GM23248 (cell line): ENCODE measurements at places on chromosomes 6 and 20.

DNA sequence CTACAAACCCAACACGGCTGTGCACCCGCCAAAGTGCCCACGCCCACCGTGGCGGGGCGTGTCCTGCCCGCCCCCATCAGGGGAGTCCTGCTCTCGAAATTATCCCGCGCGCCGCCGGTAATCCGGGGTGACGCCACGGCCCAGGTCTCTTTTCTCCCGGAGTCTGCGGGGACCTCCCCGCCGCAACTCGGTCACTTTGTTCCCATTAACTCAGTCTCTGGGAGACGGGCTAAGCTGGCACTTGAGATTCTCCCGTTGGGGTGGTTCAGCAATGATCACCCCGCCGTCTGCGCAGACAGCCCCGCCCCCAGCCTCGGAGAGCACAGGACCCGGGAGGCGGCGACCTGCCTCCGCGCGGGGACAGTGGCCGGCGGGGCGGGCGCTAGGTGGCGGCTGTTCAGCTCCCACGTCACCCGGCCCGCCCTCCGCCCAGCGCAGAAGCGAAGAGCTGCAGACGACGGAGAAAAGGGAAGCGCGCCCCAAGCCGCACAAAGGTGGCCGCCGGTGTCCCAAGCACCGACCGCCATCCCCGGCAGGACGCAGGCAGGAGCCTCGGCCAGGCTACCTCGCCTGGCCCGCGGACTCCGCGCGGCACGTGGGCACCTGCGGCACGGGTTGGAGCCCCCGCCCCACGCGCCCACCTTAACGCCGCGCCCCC, 31.5 kb downstream of the SF3B5 start:
- DNase-seq: peak; percentile 67

- no peak for DNase-seq
Measured at GRCh38 chr6:35166520-35166919, 25.4 kb upstream of the TCP11 start.

GRCh38 chr20:56431471-56431870, 19.4 kb downstream of the CASS4 start:
- no peak for DNase-seq

DNA sequence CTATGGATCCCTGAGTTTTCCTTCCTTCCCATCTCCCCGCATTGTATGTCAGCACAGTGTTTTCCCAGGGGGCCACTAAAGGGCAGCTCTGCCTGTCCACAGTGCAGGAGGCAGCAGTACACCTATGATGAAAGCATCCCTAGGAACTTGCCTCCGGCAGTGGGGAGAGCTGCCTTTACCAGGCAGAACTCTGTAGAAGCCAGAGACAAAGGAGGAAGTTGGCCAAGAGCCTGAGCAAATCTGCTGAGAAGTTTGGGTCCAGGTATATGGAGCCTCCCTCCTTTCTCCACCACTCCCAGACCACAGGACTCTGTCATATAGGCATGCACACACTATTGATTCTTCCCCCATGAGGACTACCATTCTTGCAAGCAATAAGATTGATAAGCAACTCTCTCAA, 282.7 kb downstream of the TBC1D7 start:
- no peak for DNase-seq

DNA sequence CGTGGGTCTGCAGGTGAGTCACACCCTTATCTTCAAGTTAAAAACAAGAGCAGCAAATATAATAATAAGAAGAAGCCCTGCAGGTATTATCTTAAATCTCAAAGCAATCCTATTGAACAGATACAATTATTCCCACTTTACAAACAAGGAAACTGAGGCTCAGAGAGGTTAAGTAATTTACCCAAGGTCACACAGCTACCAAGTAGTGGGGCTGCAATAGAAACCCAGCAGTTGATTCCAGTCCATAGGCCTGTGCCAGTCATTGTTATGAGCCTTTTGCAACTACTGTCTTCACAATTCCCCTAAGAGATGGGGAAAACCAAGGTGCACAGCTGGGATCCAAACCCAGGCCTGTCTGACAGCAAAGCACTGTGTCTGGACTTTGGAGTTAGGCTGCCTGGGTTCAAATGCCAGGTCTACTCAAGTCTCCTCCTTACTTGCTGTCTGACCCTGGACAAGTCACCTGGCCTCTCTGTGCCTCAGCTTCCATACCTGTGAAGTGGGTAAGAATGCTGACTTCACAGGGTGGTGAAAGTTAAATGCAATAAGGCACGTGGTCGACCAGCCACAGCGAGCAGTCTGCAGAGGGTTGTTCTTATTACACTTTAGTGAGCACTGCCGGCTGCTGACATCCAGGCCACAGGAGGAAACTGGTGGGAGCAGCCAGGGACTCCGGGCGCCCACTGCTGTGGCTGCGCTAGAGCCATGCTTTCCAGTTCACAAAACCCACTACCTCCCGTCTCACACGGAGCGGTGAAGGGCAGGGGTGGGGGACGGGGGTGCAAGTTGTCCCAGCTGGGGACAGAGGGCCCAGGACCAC, 6.1 kb downstream of the MYL9 start:
- DNase-seq: no peak

DNA sequence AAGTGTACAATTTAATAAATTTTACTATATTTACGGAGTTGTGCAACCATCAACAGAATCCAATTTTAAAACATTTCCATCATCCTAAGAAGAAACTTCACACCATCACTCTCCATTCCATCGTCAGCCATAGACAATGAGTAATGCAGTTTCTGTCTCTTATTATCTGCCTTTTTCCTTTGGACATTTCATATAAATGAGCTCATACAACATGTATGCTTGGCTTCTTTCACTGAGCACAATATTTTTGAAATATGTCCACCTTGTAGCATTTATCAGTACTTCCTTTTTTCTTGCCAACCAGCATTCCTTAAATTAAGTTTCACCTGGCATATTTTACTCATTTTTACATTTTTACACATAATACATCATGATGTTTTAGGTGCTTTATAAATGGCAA, 22.7 kb upstream of the HIVEP1 start:
- DNase-seq: peak; percentile 76

DNA sequence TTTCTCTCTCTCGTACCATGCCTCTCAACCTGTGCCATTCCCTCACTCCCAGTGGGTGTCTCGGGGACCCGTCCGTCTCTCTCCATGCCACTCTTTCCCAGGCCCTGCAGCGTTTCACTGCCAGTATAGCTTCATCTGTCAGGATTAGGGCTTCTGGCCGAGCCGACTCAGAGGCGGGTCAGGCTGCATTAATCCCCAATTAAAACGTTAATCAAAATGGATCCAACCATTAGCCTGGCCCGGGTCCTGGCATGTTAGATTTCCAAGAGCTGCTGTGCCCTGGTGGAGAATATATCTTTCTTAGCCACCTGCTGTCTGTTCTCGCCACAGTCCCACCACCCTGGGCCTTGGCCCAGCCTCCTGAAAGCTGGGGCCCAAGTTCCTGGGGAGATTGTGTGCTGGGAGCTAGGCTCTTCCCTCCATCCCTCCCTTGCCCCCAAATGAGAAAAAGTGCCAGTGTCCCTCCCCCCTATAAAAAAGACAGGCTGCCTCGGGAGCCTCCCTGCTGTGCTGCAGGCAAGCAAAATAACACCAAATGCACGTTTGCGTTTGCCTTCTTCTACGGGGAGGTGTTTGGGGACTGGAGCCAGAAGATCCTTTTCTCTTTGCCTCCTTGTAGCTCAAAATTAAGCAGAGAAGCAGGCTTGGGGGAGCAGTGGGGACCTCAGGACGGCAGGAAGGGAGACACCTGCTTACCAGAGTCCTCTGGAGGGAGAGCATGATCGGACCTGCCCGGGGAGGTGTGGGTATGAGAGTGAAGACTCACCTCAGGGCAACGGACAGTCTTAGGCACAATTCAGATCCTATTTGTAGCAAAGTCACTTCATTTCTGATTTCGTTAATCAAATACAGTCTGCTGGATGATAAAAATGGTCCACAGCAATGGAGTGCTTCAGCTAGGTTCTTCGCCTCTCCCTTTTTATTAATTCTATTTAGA, 3.0 kb downstream of the KCNG1 start:
- DNase-seq: no peak

- DNase-seq: no peak
Measured at GRCh38 chr6:96051555-96051954, 35.8 kb downstream of the FUT9 start.

DNA sequence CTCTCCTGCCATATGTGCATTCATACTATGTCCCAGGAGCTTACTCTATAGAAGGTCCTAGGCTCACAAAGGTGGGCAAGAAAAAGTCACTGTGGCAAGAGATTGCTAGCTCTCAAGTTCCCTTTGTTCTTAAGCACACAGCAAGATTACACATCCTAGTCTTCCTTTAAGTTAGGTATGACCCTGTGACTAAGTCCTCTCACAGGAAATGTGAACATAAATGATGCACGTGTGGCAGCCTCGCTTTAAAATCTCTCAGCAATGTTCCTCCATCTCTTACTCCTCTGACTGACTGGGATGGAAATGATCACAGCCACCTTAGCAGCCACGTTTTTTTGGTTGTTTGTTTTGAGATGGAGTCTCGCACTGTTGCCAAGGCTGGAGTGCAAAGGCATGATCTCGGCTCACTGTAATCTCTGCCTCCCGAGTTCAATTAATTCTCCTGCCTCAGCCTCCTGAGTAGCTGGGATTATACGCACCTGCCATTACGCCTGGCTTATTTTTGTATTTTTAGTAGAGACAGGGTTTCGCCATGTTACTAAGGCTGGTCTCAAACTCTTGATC, 35.7 kb upstream of the HAO1 start:
- DNase-seq: peak; percentile 20

DNA sequence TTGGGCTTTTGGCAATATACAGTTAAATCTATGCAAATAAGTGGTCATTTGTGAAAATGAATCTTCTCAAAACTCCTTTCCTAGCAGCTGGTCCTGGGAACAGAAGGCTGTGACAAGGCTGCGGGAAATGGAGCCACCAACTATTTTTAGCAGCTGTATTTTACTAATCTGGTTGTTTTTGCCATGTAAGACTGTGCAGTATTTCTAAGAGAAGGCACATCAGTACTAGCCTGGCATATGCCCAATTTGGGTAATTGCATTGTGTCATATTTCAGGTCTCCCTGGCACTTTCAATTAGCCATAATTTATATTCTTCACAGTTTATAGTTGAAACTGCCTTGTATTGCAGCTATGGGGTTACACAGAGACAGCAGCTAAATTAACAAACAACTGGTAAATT, 109.6 kb downstream of the MANEA start:
- no peak for DNase-seq

DNA sequence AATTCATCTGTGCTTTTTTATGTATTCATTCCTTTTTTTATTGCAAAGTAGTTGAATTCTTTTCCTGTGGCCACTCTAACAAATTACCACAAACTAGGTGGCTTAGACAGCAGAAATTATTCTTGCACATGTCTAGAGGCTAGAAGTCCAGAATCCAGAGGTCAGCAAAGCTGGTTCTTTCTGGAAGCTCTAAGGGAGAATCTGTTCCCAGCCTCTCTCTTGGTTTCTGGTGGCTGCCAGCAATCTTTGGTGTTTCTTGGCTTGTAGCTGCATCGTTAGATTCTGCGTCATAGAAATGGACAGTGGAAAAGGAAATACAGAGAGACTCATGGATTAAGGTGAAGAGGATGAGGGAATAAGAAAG, 39.3 kb downstream of the GSTA2 start:
- DNase-seq: peak; percentile 93

DNA sequence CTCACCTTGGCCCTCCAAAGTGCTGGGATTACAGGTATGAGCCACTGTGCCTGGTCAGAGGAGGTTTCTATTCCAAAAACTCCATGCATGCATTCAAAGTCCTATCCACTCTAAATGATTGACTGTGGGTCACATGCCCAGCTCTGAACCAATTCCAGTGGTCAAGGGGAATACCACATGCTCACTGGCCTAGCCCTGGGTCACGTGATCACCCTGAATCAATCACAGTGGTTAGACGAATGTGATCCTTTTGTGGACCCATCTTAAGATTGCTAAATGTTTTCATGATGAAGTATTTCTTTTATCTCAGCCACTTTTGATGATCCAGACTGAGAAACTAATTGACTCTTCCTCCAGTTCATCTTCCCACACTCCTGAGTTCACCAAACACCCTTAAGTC, 475.8 kb downstream of the PREX1 start:
- DNase-seq: no peak

DNA sequence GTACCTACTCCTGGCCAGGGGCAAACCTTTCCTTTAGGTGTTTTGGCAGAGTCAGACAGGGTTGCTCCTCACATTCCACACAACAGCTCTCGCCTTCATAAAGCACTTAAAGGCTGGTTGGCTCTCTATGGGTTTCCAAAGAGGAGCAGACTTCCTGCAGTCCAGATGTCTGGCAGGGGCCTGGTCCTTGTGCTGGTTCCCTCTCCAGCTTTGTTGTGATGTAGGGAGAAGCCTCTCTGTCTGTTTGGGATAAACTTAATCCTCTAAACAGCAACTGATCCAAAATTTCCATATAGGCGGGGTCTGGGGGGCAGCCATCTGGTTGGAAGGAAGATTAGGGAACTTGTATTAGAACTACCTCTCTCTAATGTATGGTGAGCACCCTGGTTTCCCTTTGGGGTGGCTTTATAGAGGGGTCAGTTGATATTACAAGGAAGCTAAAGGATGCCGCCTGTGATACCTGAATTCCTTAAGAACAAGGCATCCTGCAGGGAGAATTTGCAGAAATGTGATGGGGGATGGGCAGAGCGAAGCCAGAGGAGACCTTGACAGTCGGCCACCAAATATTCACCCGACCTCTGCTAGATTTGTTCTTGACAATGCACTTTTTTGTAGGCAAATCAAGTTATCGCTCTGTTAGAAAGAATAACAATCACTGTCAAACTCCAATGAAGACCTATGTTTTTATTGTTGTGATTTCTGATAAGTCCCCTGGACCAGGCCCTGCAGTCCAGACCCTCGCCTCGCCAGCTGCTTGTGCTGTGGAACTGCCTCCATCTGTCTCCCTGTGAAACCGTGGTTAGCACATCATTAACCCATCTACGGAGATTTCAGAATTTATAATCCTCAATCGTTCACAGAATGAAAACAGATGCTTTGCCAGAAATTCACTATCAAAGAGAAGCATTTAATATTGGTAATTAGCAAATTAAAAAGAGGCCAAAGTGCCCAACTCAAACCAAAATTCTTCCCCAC, 94.0 kb upstream of the RALGAPA2 start:
- no peak for DNase-seq

GRCh38 chr6:136095986-136096385, 154.1 kb downstream of the MTFR2 start:
- DNase-seq: peak; percentile 52

- DNase-seq: no peak
Measured at GRCh38 chr6:169949511-169950097, 198.2 kb downstream of the ERMARD start.

GRCh38 chr6:53899512-53899911, 104.7 kb downstream of the LRRC1 start:
- no peak for DNase-seq

- DNase-seq: no peak
Measured at GRCh38 chr6:137870744-137871247, 3.7 kb downstream of the TNFAIP3 start.

DNA sequence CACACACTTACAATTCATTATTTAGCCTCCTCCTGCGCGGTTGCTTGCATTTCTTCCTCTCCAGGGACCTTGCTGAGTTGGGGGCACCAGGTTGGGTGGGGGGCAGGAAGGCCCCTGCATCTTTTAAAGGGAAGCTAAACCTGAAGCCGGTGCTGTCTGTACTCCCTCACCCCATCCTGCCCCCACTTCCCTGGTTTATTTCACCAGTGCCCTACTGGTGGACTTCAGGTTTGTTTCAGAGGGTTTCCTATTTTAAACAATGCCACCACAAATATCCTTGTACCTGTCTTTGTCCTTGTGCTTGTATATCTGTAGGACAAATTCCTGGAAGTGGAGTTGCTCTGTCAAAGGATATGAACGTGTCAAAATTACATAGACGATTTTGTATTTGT, 21.0 kb downstream of the PTK7 start:
- no peak for DNase-seq

- peak; percentile 99 for DNase-seq
Measured at GRCh38 chr20:4135385-4136077, 120.2 kb upstream of the RNF24 start.

GRCh38 chr6:54108271-54108670, 3.0 kb upstream of the MLIP start:
- no peak for DNase-seq
